GM20000 (cell line): ENCODE measurements at places on chromosomes 5 and 9.

DNA sequence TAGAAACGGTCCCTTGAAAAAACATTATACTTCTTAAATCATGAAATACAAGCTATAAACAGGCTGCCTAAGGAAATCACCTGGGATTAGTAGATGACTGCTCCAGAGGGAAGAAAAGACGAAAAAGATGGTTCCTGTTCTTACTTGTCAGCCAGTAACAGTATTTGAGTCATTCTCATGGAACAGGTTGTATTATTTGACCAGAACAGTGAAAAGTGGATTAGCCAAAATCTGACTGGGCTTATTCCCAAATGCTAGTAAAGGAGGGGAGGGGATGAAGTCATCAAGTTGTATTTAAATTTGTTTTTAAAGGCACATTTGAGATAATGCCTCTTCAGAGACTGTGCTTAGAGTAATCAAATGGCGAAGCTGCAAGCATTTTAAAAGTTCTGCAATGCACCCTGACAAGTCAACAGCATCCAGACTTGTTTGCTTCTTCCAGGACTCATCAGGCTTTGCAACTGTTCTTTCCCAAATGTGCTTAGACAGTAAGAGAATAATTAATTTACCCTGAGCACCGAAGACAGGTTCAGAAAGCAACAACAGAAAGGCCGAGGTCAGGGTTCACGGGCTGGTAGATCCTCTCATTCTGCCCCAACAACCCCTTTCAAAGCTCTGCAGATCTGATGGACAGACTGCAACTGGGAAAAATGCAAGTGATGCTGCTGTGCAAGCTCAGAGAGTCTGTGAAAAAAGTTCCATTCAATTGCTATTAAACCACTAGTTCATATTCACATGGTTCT lies 800.6 kb downstream of the KCTD16 start:
- DNase-seq = no peak

DNA sequence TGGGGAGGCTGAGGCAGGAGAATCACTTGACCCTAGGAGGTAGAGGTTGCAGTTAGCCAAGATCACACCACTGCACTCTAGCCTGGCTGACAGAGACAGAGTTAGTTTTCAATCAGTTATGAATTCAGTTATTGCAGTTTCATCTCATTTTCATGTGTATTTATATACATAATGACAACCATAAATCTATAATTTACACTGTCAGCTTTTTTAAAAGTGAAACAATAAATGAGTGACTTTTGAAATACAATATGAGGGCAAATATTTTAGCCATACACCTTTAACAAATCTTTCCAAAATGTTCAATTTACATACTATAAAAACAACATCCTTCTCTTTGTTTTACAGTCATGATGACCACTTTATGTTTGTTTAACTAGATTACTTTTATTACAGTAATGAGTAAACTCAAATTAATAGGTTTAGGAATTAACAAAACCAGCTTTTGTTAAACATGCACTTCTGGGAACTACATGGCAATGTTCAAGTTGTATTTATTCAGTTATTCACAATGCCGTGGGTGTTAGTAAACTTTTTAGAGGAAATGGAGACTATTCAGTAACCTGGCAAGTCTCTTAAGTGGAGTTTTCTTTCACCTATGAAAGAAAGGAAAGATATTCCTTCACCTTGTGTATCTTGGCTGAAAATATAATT lies 12.7 kb downstream of the TYRP1 start:
- no peak for DNase-seq

GRCh38 chr5:116557669-116558271 lies 16.9 kb downstream of the SEMA6A start:
- DNase-seq = no peak

DNA sequence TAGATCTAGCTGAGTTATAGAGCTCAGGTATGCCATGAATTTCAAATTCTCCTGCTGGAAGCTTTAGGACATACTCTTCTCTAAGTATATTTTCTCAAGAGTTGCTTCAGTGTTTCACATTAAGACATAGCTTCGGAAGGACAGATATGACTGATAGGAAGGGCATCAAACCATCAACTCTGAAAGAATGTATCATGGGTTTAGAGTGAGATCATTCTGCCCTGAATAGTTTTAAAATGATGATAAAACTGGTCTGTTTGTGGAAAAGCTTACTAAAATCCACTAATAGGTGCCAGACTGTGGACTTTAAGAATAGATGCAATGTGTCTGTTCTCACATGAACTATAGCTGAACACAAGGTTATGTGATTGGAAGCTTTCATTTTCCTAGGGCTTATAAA lies 8.4 kb downstream of the SPEF2 start:
- DNase-seq = no peak

DNA sequence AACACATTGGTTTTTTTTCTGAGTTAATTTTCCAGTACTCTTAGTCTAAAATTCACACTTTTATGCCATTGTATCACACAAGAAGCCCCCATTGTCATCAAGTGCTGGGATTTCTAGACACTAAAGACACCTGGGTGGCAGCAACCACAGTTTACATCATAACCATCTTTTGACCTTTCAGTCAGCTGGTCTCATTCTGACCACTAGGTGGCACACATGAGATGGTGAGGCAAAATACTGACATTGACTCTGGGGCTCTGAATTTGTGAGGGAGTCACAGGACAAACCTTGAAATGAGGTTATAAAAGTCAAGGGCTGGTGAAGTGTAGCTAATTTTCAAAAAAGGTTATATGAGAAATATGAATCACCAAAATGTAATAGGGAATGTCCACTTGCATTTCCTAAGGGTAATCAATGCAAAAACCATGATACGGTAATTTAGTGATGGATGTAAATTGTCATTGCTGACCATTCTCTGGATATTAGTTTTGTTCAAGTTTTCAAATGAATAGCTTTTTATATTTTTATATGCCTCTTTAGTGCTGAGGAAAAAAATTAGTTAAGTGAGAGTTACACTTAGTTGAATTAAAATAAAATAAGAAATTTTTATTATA lies 229.4 kb downstream of the DMAC1 start:
- DNase-seq = peak; percentile 38

DNA sequence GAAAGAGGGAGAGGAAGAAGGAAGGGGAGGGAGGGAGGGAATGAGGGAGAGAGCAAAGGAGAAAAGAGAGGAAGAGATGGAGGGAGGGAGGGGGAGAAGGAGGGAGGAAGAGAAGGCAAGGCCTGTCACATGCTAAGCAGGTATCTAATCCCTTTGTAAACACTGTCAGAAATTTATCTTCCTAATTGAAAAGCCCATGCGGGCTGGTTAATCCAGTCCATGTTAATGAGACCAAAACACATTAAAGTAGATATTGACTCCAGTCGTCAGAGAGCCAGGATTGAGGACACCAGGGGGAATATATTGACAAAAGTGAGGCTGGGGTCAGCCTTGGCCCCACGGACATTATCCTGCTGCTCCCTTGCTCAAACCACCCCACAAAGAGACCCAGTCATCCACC lies 37.4 kb upstream of the ALDH1B1 start:
- no peak for DNase-seq

DNA sequence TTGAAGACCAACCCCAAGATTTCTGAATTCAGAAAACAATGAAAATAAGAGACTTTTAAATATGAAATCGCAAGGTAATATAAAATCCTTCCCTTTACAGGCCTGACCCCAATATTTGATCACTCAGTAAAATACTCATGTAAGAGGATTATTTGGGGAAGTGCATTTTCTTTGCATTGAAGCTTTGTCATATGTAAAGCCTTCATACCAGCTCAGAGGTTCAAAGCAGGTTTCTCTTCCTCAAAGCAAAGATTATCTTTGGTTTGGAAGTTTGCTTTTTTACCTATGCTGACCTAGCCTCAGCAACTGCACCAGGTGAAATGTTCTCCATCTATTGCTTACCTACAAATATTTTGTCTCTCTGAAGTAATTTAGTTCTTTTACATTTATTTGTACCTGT lies 106.5 kb upstream of the PARP8 start:
- no peak for DNase-seq
